ENCODE measurements at places on chromosomes 5 and 9.
A peak's percentile ranks its signal among the peaks of the same experiment; 100 is the strongest.

GRCh38 chr9:99249619-99250018 lies 27.5 kb downstream of the SEC61B start:
- no peaks in the 10 kb centered on the region for H3K27me3 ChIP-seq
- peaks cover 6% of the 10 kb centered on the region for H3K4me1 ChIP-seq

DNA sequence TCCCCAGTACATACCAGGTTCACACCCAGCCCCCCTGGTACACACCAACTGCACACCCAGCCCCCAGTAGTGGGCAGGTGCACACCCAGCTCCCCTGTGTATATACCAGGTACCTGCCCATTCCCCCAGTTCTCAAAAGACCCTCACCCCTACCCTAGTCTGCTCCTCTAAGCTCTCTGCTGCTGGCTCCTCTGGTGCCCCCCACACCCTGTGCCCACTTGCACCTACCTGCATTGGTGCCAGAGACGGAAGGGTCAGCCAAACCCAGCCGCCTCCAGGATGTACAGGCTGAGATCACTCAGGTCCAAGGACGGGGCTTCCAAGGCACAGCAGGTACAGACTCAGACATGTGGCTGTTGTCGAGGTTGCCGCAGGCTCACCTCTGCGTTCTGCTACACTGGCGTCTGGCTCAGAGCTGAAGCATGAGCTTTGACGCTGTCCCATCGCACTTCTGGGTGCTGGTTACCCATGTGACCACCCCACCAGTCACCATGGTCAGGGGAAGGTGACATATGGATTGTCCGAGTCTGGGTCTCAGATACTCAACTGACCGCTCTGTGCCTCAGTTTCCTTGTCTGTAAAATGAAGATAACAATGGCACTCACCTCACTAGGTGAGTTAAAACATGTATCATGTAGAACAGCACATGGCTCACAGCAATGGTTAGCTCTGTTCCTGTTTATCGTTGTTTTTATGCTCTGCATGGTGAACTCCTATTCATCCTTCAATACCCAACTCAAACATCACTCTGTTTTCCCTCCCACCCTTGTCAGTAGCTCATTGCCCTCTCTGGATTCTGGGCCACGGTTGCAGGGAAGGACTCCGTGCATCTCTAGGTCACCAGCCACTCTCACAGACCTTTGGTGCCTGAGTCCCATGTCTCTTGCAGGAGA lies 45.3 kb upstream of the SUSD3 start:
- peaks cover 41% of the 10 kb centered on the region for H3K27me3 ChIP-seq
- H3K4me1 ChIP-seq: no peaks in the 10 kb centered on the region
- no peaks in the 10 kb centered on the region for H3K36me3 ChIP-seq
- H3K27ac ChIP-seq: no peak overlapping the region
- no peak overlapping the region for H3K4me3 ChIP-seq
- DNase-seq: no peak

DNA sequence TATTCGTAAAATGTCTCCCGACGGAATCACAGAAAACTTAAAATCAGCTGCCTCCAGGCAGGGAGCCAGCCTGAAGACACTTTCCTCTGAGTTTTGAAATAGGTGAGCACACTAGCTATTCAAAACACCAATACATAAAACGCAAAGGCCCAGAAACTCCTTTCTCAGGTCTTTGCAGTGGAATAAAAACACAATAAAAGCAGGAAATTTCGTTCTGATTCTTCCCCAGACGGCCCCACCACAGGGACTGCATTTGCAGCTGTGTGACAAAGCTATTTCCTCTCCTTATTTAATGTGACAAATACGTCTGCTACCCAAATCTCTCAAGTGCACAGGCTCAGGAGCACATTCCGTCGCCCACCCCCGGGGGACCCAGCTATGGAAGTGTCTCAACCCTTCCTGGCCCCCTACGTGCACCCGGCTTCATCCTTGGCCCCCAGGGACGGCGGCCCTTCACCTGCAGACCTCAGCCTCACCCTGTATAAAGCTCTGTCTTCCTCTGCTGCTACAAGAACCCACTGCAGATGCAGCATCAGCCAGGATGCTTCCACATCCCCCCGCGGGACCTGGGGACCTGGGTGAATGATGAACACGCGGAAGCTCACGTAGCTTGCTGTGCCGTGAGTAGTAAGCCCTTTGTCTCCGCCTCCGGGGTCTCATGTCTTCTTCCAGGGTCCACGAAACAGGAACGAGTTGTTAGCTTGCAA lies 24.9 kb downstream of the AHRR start:
- H3K27me3 ChIP-seq: no peaks in the 10 kb centered on the region
- H3K27ac ChIP-seq: no peak overlapping the region
- H3K36me3 ChIP-seq: peaks cover 4% of the 10 kb centered on the region

GRCh38 chr9:11092974-11093373 lies 480.2 kb upstream of the PTPRD start:
- H3K4me3 ChIP-seq: no peak overlapping the region
- DNase-seq: no peak
- no peaks in the 10 kb centered on the region for H3K27me3 ChIP-seq
- no peaks in the 10 kb centered on the region for H3K4me1 ChIP-seq
- H3K27ac ChIP-seq: no peak overlapping the region
- H3K36me3 ChIP-seq: no peaks in the 10 kb centered on the region

DNA sequence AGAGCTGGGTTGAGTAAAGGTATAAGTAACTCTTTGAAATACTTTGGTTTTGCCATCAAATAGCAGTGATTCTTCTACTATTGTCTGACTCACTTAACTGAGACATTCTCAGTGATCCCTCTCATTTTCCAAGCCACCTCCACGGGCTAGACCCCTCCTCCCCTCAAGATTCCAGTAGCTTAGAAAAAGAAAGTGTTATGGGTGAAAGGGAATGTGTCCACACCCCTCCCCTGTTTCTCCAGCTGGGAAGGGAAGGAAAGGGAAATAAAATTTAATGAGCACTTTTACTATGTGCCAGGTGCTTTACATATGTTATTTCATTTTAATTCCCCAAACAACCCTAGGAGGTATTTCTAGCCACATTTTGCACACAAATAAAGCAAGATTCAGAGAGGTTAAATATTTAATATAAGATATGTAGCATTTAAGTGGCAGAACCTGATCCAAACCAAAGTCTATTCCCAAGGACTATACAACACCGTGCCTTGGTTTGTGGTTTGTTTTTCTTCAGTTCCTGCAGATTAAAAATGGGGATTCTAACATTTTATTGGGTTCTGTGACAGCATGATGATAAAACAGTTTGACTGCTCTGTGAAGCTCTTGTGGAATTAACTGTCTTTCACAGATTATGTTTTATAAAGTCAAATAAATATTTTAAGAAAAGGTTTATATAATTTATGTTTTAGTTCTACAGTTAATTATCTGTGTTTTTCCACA lies 135.9 kb downstream of the ZSWIM6 start:
- peak; percentile 33 for DNase-seq
- no peaks in the 10 kb centered on the region for H3K27me3 ChIP-seq
- H3K27ac ChIP-seq: peak overlapping the region; percentile 55

DNA sequence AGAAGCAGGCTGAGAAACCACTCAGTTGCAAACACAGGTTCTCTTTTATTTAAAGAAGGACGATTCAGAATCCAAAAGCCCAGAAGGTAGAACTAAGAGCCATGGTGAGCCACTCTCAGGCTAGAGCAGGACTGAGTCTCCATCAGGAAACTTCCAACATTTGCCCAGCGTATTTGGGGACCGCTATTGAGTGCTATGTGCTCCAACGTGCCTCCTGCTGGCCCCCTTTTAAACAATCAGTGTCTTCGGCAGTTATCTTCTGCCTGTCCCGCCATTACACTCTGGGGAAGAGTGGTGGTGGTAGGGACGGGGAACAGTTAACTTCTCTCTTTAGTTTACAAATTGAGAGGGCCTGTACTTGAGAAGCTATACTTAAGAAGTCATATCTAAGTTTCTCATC lies 78.1 kb downstream of the DENND1A start:
- no peaks in the 10 kb centered on the region for H3K4me1 ChIP-seq
- no peaks in the 10 kb centered on the region for H3K27me3 ChIP-seq
- no peak overlapping the region for H3K4me3 ChIP-seq

GRCh38 chr5:142115937-142116614 lies 7.5 kb downstream of the NDFIP1 start:
- DNase-seq: no peak
- H3K36me3 ChIP-seq: no peaks in the 10 kb centered on the region
- no peaks in the 10 kb centered on the region for H3K27me3 ChIP-seq
- H3K27ac ChIP-seq: no peak overlapping the region
- no peak overlapping the region for H3K4me3 ChIP-seq

GRCh38 chr9:127788337-127789011 lies 2.6 kb downstream of the CDK9 start:
- peaks cover 19% of the 10 kb centered on the region for H3K4me1 ChIP-seq
- H3K27ac ChIP-seq: no peak overlapping the region
- DNase-seq: no peak
- H3K27me3 ChIP-seq: no peaks in the 10 kb centered on the region

- peaks cover 6% of the 10 kb centered on the region for H3K4me1 ChIP-seq
- peak overlapping the region; percentile 30 for H3K4me3 ChIP-seq
- peak; percentile 73 for DNase-seq
- H3K27me3 ChIP-seq: no peaks in the 10 kb centered on the region
Measured at GRCh38 chr5:169629847-169630548, 7.1 kb upstream of the DOCK2 start.

GRCh38 chr5:170297589-170298462 lies at the start of gene LCP2:
TSS of gene LCP2 (minus strand) at chr5:170297777. CDS start at chr5:170297611, 166 bp downstream.
- peaks cover 38% of the 10 kb centered on the region for H3K27me3 ChIP-seq
- H3K36me3 ChIP-seq: no peaks in the 10 kb centered on the region
- H3K27ac ChIP-seq: no peak within 1 kb of the TSS
- no peak within 1 kb of the TSS for H3K4me3 ChIP-seq
- no peaks in the 10 kb centered on the region for H3K4me1 ChIP-seq

DNA sequence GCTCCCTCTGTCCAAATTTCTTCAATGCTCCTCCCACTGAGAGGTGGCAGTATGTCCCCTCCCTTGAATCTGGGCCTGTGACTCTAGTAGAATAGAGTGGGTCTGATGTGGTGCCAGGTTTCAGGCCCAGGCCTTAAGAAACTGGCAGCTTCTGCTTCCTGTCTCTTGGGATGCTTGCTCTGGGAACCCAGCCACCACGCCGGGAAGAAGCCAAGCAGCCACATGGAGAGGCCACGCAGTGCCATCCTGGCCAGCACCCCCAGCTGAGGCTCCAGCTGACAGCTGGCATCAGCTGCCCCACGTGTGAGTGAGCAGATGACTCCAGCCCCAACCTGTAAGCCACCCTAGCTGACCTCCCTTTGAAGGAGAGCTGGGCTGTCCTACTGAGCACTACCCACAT lies 7.3 kb upstream of the TSPAN17 start:
- no peak overlapping the region for H3K4me3 ChIP-seq
- H3K36me3 ChIP-seq: no peaks in the 10 kb centered on the region
- peaks cover 5% of the 10 kb centered on the region for H3K4me1 ChIP-seq
- no peak for DNase-seq
- no peak overlapping the region for H3K27ac ChIP-seq

DNA sequence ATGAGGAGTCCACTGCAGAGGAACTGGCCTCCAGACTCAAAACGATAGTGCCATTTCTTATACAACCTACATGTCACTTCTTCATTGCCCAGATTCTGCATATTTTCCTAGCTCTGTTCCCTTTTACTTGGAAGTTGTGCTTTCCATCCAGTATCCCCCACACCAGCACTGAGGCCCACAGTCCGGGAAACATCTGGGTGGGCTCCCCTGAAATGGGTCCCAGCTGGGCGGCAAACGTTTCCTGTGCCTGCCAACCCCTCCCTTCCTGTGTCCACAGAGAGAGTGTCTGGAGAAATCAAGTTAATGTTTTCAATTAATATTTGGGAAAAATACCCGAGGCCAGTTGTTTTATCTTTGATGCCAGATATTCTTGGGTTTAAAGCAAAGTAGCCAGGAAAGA lies 111.8 kb downstream of the COL23A1 start:
- H3K36me3 ChIP-seq: no peaks in the 10 kb centered on the region
- no peak overlapping the region for H3K4me3 ChIP-seq
- no peaks in the 10 kb centered on the region for H3K27me3 ChIP-seq
- no peaks in the 10 kb centered on the region for H3K4me1 ChIP-seq
- no peak for DNase-seq
- no peak overlapping the region for H3K27ac ChIP-seq

DNA sequence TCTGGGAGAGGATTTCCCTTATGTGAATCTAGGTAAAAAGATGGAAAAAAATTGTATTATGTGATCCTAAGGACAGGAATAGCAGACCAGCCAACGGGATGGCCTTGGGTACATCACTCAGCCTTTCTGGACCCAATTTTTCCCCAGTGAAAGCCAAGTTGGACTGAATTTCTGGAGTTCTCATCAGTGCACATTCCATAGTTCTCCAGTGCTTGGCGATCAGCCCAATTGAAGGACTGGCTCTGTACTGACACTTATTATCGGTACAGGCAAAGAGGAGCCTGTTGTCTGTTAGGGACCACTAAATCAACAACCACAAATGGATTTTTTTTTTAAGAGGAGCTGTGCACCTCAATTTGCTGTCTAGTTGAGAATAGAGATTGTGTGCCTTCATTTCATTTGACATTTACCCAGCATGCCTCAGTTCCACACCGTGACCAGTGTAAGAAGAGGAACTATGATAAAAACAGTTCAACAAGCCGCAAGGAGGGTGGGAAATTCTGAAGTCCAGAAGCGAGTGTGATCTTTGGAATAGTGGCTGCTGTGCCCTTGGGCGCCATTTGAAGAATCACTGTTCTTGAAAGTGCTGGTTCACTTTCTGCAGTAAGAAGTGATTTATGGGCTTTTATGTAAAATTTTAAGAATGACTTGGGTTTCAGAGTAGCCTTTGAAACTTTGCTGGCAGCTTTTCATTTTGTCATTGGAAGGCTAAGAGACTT lies 8.0 kb downstream of the ARL10 start:
- H3K4me3 ChIP-seq: no peak overlapping the region
- DNase-seq: no peak
- H3K36me3 ChIP-seq: peaks cover 28% of the 10 kb centered on the region
- no peak overlapping the region for H3K27ac ChIP-seq
- peaks cover 2% of the 10 kb centered on the region for H3K4me1 ChIP-seq
- no peaks in the 10 kb centered on the region for H3K27me3 ChIP-seq

GRCh38 chr5:68041293-68041692 lies 174.3 kb upstream of the PIK3R1 start:
- H3K36me3 ChIP-seq: no peaks in the 10 kb centered on the region
- H3K27me3 ChIP-seq: no peaks in the 10 kb centered on the region
- peaks cover 2% of the 10 kb centered on the region for H3K4me1 ChIP-seq
- DNase-seq: no peak

- H3K36me3 ChIP-seq: peaks cover 10% of the 10 kb centered on the region
- peak; percentile 91 for DNase-seq
- no peak overlapping the region for H3K27ac ChIP-seq
- H3K27me3 ChIP-seq: no peaks in the 10 kb centered on the region
Measured at GRCh38 chr9:125146247-125146646, 2.9 kb upstream of the SCAI start.

DNA sequence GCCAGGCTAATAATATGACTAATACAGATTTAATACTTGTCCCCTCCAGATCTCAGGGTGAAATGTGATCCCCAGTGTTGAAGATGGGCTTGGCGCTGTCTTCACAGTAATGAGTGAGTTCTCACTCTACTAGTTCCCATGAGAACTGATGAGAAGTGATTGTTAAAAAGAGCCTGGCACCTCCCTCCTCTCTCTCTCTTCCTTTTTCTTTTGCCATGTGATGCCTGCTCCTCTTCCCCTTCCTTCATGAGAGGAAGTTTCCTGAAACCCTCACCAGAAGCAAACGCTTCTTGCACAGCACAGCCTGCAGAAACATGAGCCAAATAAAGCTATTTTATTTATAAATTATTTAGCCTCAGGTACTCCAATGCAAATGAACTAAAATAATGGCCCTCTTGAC lies 55.2 kb downstream of the GLDC start:
- no peak overlapping the region for H3K27ac ChIP-seq
- DNase-seq: no peak
- H3K27me3 ChIP-seq: no peaks in the 10 kb centered on the region
- H3K4me3 ChIP-seq: no peak overlapping the region
- no peaks in the 10 kb centered on the region for H3K36me3 ChIP-seq
